Activated naive CD4-positive, alpha-beta T cell treated with anti-CD3 and anti-CD28 coated beads for 36 hours (primary cell): ENCODE measurements at places on chromosomes 1 and 21. TPM values are rescaled to one million over a fixed set of nuclear protein-coding genes. Genes with fewer than 3 reads are reported as not detected.

GRCh38 chr1:182189535-182190066, 128.1 kb upstream of the ZNF648 start:
- H3K4me1 ChIP-seq: peaks cover 4% of the 10 kb centered on the region
- H3K27ac ChIP-seq: no peak overlapping the region
- H3K4me3 ChIP-seq: no peak overlapping the region
- H3K36me3 ChIP-seq: no peaks in the 10 kb centered on the region
- H3K27me3 ChIP-seq: peaks cover 2% of the 10 kb centered on the region

- no peak overlapping the region for H3K27ac ChIP-seq
- no peaks in the 10 kb centered on the region for H3K27me3 ChIP-seq
- H3K4me3 ChIP-seq: no peak overlapping the region
- H3K36me3 ChIP-seq: no peaks in the 10 kb centered on the region
Measured at GRCh38 chr1:70038025-70038424, 167.4 kb downstream of the LRRC40 start.

DNA sequence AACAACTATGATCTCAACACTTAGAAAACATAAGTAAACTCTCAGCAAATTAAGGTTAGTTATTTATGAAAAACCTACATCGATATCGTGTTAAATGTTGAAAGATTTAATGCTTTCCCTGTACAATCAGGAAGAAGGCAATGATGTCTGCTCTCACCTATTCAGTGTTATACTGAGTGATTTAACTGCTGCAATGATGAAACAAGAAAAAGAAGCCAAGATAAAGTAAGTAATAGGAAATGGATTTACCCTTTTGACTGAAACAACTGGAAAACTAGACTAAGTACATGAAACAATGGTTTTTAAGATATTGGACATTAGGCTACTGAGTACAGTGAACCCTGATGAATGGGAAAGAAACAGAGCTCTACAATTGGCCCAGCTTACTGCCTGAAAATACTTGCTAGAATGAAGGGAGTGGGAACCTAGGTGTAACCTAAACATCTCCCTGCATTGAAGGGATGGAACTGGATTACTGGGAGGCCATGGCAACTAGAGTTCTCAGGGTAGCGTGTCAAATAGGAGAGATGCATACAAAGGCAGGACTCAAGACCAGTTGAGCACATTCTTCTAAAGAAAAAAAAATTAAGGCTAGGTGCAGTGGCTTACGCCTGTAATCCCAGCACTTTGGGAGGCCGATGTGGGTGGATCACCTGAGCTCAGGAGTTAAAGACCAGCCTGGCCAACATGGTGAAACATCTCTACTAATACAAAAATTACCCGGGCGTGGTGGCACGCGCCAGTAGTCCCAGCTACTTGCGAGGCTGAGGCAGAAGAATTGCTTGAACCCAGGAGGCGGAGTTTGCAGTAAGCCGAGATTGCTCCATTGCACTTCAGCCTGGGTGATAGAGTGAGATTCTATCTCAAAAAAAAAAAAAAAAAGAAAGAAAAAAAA, 37.3 kb downstream of the SNRPE start:
- no peaks in the 10 kb centered on the region for H3K27me3 ChIP-seq
- DNase-seq: no peak
- peaks cover 4% of the 10 kb centered on the region for H3K36me3 ChIP-seq
- H3K4me1 ChIP-seq: no peaks in the 10 kb centered on the region

- H3K4me3 ChIP-seq: no peak overlapping the region
- H3K27me3 ChIP-seq: peaks cover 28% of the 10 kb centered on the region
- peak; percentile 89 for DNase-seq
- peaks cover 16% of the 10 kb centered on the region for H3K4me1 ChIP-seq
- no peaks in the 10 kb centered on the region for H3K36me3 ChIP-seq
- peak overlapping the region; percentile 7 for H3K27ac ChIP-seq
Measured at GRCh38 chr1:172845371-172845770, 186.5 kb downstream of the FASLG start.

GRCh38 chr1:205582471-205583291, 49.1 kb downstream of the ELK4 start:
- H3K36me3 ChIP-seq: no peaks in the 10 kb centered on the region
- no peak overlapping the region for H3K4me3 ChIP-seq
- peak; percentile 8 for DNase-seq
- no peaks in the 10 kb centered on the region for H3K27me3 ChIP-seq
- no peak overlapping the region for H3K27ac ChIP-seq
- peaks cover 2% of the 10 kb centered on the region for H3K4me1 ChIP-seq

DNA sequence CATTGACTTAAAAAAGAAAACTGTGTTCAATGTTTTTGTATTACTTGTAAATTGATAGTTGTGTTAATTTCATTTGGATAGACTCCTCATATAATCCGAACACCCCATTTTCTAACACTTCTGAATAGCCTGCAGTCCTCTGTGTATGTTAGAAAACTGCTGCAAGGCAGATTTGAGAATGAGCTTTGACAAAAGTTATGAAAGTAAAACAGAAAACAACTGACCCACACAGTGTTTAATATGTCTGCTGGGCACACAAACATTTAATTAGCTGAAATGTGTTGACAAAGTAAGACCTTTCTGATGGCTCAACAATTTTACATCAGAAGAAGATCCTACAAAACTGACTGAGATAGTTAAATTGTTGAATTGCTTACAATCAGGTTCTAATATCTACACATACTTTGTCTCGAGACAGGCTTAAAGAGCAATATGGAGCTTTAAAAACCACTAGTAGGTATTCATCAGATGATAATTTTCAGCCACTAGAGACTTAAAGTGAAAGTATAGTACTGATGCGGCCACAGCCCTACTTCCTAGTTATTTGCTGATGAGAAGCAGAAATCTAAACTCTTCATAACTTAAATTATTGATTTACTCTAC, 40.0 kb upstream of the PRMT6 start:
- no peaks in the 10 kb centered on the region for H3K4me1 ChIP-seq
- no peak for DNase-seq
- peaks cover 12% of the 10 kb centered on the region for H3K27me3 ChIP-seq
- no peaks in the 10 kb centered on the region for H3K36me3 ChIP-seq
- no peak overlapping the region for H3K4me3 ChIP-seq
- H3K27ac ChIP-seq: no peak overlapping the region

GRCh38 chr21:16983420-16983819, 529.4 kb upstream of the CXADR start:
- no peak overlapping the region for H3K27ac ChIP-seq
- no peak overlapping the region for H3K4me3 ChIP-seq
- no peaks in the 10 kb centered on the region for H3K4me1 ChIP-seq
- H3K27me3 ChIP-seq: no peaks in the 10 kb centered on the region
- H3K36me3 ChIP-seq: no peaks in the 10 kb centered on the region
- no peak for DNase-seq

DNA sequence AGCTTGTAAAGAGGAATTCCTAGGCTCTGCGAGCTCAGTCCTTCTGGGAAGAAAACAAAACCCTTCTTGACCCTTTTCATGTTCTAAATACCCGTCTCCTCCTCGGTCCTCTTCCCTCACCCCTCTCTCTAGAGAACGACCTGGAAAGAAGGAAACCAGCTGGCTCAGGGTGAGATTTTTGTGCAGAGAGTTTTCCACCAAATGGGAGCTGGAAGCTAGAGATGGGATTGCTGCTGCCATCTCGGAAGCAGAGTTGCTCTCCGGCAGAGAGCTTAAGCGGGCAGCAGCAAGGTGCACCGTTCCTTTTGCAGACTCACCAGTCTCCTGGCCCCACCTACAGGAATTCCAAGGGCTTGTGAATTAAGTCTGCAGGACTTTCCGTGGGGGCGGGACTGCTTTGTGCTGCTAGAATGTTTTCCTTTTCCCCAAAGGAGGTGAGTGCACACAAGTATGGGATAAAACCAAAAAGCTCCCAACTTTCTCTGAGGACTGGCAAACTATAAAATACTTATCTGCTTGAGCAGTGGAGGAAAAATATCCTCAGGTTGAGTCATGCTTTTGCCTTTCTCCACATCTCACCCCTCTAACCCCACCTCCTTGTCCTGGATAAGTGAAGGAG, 29.1 kb upstream of the KIAA0040 start:
- peaks cover 9% of the 10 kb centered on the region for H3K4me1 ChIP-seq
- no peaks in the 10 kb centered on the region for H3K27me3 ChIP-seq
- no peak overlapping the region for H3K27ac ChIP-seq
- no peak for DNase-seq

GRCh38 chr1:42765832-42766740, 742 bp downstream of the P3H1 start:
- H3K27ac ChIP-seq: peak overlapping the region; percentile 73
- H3K27me3 ChIP-seq: no peaks in the 10 kb centered on the region
- H3K4me1 ChIP-seq: peaks cover 34% of the 10 kb centered on the region
- no peak overlapping the region for H3K4me3 ChIP-seq

DNA sequence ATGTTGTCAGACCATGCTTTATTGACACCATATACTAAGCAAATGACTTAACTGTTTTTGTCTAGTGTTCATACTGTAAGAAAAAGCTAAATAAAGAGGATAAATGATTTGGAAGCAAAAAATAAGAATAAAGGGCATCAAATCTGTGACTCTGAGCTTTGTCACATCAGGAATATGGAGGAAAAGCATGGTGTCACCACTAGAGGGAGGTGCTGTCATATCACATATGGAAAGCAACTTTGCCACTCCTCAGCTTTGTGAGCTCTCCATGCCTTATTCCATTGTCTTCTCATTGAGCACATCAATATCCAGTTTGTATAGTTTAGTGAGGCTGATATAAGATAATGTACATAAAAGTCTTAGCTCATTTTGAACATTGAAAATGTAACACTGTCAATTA, 20.8 kb upstream of the GBP1 start:
- H3K27me3 ChIP-seq: no peaks in the 10 kb centered on the region
- no peaks in the 10 kb centered on the region for H3K4me1 ChIP-seq
- no peaks in the 10 kb centered on the region for H3K36me3 ChIP-seq
- no peak overlapping the region for H3K4me3 ChIP-seq
- peak; percentile 70 for DNase-seq
- no peak overlapping the region for H3K27ac ChIP-seq

The DFFB gene
- total RNA-seq: 6.3 TPM

The ADCY10 gene
- not detected for total RNA-seq

The LAMC2 gene
- total RNA-seq: 0.05 TPM

The AIRE gene
- total RNA-seq: not detected

The LCE3D gene
- total RNA-seq: not detected

The RSPH1 gene
- not detected for total RNA-seq

The TNFRSF25 gene
- 87.0 TPM for total RNA-seq

The TNFRSF18 gene
- 30.7 TPM for total RNA-seq

The SH2D2A gene
- total RNA-seq: 134 TPM
